ENCODE measurements at places on chromosomes 6 and 20.

- no peak for DNase-seq
Observed at GRCh38 chr6:168871642-168872315, 381.9 kb downstream of the THBS2 start.

- DNase-seq, result no peak
Observed at GRCh38 chr6:67854098-67854497, 781.0 kb upstream of the ADGRB3 start.

DNA sequence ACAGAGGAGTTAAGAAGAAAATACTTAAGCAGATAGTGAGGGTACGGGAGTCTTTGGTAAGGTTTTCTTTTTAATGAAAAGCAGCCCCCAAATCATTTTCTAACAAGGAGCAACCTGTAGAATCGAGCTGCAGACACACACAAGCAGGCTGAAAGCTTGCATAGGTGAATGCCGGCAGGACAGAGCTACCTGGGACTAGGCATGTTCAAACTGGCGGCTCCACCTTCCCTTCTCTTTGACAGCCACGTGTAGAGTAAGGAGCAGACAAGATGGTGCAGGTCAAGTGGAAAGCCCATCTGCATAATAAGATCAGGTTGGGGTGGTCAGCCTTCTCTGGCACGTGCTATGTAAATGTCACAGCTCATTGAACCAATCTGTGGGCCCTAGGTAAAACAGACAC, 1292.4 kb downstream of the EPHA7 start:
- no peak for DNase-seq

DNA sequence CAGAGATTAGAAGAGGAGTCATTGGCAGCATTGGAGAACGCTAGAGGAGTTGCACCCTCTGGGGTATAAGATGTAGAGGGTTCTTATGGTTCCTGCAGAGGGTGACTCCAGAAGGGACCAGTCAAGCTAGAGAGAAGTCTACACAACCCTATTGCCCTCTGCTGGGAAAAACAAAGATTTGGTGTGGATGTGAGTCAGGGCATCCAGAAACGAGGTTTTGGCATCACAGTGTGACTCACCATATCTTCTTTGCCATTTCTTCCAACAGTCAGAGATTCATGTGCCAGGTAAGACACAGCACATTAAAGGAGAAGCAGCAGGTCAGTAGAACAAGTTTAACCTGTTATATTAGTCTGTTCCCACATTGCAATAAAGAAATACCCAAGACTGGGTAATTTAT, 598.8 kb downstream of the MAFB start:
- DNase-seq, result no peak

DNA sequence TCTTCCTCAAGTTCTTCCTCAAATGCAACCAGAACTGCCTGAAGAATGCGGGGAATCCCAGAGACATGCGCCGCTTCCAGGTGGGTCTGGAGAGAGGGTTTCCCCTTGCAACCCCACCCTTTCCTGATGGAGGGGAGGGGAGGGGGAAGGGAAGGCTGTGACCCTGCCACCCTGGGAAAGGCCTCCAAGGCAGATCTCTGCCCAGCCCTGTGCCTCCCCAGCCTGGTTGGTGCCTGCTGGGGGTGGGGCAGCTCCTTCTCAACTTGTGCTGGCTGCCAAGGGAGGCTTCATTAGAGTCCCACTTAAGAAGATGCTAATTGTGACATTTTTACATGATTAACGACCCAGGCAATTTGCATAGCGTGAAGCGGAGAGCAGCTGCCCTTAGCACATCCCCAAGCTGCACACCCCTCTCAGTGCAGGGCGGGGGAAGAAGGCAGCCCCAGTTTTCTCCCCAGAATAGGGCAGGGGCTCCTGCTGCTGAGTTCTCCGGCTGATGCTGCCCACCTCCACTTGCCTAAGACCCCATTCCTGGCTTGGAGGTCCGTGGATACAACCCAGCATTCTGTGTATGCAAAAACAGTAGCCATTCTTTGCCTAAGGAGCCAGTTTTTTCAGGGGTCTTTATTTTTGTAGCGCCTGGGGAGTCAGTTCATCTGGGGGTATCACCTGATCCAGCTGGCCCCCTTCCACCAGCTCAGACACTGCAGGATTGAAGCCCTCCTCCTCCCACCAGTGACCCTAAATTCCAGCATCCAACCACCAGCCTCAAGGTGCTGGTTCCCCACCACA, 51.7 kb downstream of the CPXM1 start:
- DNase-seq, result no peak

- no peak for DNase-seq
Observed at GRCh38 chr6:101706576-101706975, 313.1 kb downstream of the GRIK2 start.

- no peak for DNase-seq
Observed at GRCh38 chr6:140490081-140490480, 1115.6 kb upstream of the CITED2 start.

GRCh38 chr6:158911746-158912480, 88.1 kb downstream of the RSPH3 start:
- no peak for DNase-seq

- no peak for DNase-seq
Observed at GRCh38 chr6:130381459-130382380, 15.9 kb downstream of the TMEM200A start.

DNA sequence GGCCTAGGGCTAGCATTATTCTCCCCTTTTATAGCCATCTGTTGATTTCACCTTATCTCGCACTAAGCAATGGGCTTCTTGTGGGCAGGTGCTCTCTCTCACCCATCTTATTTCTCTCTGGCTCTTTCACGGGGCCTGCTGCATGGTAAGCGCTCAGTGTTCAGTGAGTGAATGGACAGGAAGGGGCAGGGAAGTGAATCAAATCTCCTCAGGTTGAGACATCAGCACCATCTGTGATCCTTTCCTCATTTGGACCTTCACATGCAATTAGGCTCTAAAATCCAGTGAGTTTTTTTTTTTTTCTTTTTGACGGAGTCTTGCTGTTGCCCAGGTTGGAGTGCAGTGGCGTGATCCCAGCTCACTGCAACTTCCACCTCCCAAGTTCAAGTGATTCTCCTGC, 76.5 kb upstream of the EZR start:
- DNase-seq, result no peak

DNA sequence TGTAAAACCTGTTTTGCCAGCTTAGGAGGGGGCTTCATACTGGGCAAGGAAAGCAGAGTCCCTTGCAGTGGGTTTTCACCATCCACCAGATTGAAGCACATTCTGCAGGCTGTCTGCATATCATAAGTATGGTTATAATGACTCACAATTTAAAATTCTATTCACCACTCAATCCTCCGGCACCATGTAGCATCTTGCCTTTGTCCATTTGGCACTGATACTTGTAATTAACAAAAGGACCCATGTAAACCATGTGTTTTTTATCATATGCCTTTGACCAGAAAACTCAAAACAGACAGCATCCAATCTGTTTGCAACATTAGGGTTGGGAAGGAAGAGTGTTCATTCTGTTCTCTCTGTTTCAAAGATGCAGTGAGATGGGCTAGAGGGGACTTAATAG, 3.0 kb downstream of the CD83 start:
- DNase-seq, result no peak

DNA sequence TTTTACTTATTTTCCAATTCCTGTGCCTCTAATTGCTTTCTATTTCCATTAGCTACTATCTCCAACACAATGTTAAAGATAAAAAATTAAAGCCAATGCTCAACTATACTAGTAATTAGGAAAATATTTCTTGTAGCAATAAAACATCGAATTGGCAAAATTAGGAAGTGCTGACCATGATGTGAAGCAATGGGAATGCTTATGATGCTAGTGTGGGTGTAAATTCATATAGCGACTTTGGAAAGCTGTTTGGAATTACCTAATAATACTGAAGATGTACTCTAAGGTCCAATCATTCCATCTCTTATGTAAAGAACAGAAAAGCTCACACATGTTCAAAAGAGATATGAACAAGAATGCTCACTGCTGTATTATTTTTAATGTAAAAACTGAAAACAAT, 78.2 kb downstream of the UBE3D start:
- no peak for DNase-seq

DNA sequence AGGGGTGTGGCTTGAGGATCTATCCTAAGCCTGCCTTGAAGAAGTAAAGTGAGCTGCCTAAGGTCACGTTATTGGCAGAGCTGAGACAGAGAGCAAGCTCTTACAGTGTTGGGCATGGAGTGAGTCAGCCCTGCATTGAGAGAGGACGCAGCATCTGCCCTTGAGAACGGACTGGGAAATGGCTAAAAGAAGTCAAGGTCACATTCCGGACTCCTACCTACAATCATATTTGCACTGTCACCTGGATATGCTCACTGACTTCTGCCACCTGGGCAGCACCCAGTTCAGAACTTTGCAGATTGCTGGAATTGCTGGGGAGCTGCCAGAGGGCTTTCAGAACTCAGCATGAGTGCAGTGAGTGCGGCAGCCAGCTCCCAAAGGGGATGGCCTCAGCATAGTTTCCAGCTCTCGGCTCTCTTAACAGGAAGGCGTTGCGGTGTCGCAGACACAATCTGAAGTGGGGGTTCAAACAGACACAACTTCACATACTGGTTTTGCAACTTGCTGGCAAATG, 199.3 kb upstream of the SGK1 start:
- peak; percentile 22 for DNase-seq

- no peak for DNase-seq
Observed at GRCh38 chr6:34990971-34991560, 102.0 kb downstream of the ANKS1A start.

GRCh38 chr20:18056174-18057100, 1.3 kb downstream of the OVOL2 start:
- DNase-seq, result peak; percentile 56

- DNase-seq, result no peak
Observed at GRCh38 chr6:38216451-38216850, 396.9 kb downstream of the ZFAND3 start.

DNA sequence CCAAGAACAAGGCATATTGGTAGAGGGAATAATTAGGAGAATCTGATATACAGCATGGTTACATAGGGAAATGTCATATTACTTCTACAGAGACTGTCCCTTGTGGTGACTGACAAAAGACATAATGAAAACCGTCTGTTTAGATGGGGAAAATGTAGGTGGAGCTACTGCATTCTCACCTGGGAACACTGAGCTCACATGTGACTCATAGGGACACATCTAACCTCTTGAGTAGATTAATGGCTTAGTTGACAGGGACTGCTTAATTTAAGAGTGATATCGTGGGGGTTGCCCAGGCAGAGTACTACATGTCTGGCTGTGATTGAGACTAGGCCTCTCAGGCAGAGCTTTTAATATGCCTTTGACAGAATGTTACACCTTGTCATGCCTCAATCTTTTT, 235.3 kb upstream of the ZFP64 start:
- DNase-seq, result no peak

DNA sequence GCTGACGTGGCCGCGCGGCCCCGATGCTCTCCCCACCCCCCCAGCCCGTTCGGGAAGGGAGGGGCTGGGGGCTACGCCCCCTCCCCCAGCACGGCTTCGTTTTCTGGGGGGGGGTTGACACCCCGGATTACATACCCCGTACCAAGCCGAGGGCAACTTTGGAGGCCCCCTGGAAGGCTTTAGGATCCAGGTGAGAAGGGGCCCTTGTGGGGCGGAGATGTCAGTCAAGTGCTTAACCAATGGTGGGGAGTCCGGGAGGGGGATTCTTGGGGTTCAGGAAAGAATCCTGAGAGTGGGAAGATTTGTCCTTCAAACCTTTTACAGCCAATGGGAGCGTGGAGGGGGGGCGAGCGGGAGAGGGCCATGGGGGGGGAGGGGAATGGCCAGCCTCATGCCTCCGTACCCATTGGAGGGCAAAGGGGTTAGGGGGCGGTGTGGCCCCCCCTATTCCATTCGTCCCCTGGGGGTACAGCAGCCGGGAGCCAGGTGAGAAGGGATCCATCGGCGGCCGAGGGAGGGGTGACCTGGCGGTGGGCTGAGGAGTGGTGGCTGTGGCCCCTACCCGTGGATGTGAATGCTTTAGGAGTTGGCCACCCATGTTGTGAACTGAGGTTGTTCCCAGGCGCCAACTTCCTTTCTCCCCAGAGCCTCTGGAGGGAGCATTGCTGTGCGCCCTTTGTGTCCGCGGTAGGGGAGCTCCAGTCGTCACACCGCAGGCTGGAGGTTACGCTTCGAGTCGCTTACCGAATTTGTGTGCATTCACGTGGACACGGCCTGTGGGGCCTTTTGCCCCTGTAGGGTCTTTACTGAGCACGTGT, 682 bp downstream of the BRD2 start:
- peak; percentile 70 for DNase-seq

- no peak for DNase-seq
Observed at GRCh38 chr20:25549843-25550477, 35.4 kb downstream of the NINL start.

- DNase-seq, result no peak
Observed at GRCh38 chr6:47483853-47484546, 6.4 kb downstream of the CD2AP start.

- no peak for DNase-seq
Observed at GRCh38 chr6:139577763-139578604, 203.5 kb upstream of the CITED2 start.

- DNase-seq, result no peak
Observed at GRCh38 chr6:64589961-64590360, 954.4 kb downstream of the PHF3 start.
